Upper lobe of right lung (tissue), 1 donor: ENCODE measurements at places on chromosomes 16 and 17. TPM values are rescaled to one million over a fixed set of nuclear protein-coding genes. Genes with fewer than 3 reads are reported as not detected.

DNA sequence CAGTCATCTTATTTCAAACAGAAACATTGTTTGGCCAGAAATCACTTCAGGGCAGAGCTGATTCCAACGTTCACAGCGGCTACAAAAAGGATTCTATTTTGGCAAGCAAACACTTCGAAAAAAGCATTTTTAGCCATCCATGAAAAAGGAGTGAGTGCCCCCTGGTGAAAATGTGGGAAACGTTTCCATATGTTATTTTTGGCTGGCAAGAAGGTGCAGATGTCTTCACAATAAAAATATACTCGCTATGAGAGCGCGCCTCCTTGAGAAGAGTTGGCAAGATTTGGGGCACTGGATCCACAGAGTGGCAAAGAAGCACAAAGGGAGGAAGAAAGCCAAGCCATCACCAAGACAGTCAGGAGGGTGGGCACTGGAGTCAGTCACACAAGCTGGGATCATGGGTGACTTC, 191.1 kb downstream of the CHD9NB start:
- no peak for DNase-seq

- DNase-seq, result no peak
Measured at GRCh38 chr16:73265124-73265837, 217.4 kb upstream of the ZFHX3 start.

GRCh38 chr16:84323606-84324005, 28.9 kb downstream of the WFDC1 start:
- DNase-seq, result peak; percentile 32

- no peak for DNase-seq
Measured at GRCh38 chr17:14805348-14805747, 459.8 kb downstream of the PMP22 start.

- peak; percentile 9 for DNase-seq
Measured at GRCh38 chr16:74710401-74710800, 9.7 kb upstream of the MLKL start.

DNA sequence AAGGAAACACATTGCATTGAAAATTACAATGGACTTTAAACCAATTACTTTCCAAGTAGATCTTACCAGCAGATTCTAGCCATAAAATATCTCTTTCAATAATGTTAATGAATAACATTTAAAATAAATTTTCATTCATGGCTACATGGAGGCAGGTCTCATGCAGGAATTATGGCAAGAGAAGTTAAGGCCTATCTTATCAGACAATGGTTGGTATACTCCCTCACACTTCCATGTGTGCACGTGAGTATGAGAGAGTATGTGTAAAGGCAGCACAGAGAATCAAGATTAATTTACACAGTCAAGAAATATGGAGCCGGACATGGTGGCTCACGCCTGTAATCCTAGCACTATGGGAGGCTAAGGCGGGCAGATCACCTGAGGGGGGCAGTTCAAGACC, 76.5 kb downstream of the HELZ start:
- DNase-seq, result no peak

DNA sequence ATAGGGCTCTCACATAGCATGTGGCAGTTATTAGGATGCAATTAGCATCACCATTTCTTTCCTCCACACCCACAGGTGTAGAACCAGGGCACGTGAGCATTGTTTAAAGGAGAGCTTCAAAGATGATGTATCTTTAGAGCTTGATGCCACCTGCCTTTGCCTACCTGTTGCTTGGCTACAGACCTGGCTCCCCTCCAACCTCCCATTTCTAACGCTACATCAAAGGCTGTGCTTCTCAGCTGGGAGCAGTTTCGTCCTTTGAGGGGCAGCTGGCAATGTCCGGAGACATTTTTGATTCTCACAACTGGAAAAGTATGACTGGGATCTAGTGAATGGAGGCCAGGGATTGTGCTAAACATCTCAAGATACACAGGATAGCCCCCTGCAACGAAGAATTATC, 78.5 kb upstream of the CLEC3A start:
- DNase-seq, result no peak

GRCh38 chr16:11621920-11622651, 35.4 kb upstream of the LITAF start:
- DNase-seq, result peak; percentile 74

GRCh38 chr16:65142276-65142675, 20.4 kb upstream of the CDH11 start:
- DNase-seq, result no peak

DNA sequence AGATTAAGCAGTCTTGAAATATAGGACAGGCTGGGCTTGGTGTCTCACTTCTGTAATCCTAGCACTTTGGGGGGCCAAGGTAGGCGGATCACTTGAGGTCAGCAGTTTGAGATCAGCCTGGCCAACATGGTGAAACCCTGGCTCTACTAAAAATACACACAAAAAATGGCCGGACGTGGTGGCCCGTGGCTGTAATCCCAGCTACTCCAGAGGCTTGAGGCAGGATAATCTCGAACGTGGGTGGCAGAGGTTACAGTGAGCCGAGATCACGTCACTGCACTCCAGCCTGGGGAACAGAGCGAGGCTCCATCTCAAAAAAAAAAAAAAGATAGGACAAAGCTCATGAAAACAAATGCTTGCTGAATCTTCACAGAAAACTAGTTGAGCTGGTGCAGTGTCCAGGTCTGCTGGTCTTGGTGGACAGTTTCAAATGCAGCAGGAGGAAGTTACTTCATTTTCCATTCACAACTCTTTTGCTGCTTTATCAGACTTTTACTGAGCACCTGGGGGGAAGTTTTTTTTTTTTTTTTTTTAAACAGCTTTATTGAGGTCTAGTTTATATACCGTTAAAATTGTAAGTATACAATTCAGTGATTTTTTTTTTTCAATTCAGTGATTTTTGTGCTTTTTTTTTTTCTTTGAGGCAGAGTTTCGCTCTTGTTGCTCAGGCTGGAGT, 45.2 kb downstream of the SNX29 start:
- no peak for DNase-seq

DNA sequence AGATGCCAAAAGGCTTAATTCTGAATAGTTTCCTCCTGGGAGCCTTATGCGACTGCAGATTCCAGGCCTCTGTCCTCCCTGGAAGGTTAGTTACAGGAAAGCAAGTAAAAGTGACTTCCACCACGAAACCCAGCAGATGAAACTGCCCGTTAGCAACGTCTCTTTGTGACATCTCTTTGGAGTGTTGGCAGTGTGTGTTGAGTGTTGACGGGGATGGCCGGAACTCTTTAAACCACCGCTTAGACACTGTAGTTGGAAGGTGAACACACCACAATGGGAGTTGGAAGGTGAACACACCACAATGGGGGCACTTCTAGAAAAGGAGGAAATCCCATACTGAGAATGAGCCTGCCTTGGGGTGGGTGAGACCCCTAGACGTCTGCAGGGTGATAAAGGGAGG, 858 bp downstream of the SKAP1 start:
- no peak for DNase-seq

- peak; percentile 83 for DNase-seq
Measured at GRCh38 chr17:43878260-43879175, 28.8 kb downstream of the MPP2 start.

- DNase-seq, result no peak
Measured at GRCh38 chr17:64020056-64020766, at the start of gene ICAM2. Gene ICAM2 (minus strand): TSS chr17:64020633. CDS start chr17:64006691, 13,942 bp downstream.

- DNase-seq, result peak; percentile 66
Measured at GRCh38 chr17:6420173-6420641, 14.7 kb downstream of the AIPL1 start.

DNA sequence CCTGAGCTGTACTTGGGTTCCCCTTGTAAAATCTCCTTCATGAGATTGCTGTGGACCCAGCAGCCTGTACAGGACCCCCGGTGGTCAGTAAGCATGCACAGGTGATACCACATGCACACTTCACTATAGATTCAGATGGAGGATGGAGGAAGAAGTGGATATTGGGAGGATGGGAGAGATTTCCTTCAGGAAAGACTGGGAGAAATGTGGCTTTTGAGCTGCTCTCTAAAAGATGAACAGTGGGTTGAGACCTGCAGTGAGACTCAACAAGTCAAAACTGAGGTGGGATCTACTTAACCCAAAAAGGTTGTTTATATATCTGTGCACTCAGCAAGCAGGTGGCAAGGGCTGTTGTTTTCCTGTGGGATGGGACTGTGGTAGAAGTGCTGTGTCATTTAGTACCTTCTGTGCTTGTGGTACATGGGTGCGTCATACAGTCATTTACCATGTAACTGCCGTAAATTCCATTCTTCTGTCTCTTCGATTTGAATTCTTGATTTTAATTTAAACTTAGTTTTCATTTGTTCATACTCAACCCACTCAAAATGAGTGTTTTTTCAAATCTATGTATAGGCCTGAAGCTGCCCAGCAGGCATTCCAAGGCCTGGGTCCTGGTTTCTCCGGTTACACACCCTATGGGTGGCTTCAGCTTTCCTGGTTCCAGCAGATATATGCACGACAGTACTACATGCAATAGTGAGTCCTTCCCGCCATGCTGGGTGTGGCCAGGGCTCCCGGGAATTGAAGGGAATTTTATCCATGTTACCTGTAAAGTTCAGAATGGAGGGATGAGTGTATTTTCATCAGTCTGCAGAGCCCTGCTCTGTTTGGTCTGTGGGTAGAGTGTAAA, 6.9 kb downstream of the HERPUD1 start:
- DNase-seq, result no peak

- DNase-seq, result no peak
Measured at GRCh38 chr17:82424001-82424862, 5.8 kb upstream of the OGFOD3 start.

DNA sequence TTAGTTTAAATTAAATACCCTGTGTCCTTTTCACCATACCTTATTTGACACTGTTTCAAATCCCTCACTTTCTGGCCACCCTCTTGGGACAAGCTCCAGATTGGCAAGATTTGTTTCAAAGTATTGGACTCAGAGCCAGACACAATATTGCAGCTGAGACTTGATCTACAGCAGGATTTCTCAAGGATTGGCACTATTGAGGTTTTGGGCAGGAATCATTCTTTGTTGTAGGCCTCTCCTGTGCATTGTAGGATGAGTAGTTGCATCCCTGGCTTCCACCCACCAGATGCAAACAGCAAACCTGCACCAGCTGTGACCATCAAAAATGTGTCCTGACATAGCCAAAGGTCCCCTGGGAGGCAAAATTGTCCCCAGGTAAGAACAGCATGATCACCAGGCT, 181.2 kb downstream of the CHD9NB start:
- DNase-seq, result no peak

DNA sequence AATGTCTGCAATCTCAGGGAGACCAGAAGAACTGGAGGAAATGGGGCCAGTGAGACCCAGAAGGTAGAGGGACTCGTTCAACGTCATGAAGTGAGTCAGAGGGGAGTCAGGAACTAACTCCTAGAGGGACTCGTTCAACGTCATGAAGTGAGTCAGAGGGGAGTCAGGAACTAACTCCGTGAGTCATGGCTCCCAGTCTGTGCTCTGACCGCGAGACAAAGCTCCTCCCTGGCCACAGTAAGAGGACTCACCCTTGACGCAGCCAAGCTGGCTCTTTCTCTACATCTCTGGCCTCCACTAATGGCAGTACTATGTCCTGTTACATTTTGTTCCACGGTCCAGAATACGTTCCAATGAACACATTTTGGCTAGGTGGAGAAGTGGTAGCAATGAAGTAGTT, 902.5 kb downstream of the KCNJ2 start:
- no peak for DNase-seq

- DNase-seq, result no peak
Measured at GRCh38 chr17:40417258-40417608, 463 bp downstream of the TOP2A start.

DNA sequence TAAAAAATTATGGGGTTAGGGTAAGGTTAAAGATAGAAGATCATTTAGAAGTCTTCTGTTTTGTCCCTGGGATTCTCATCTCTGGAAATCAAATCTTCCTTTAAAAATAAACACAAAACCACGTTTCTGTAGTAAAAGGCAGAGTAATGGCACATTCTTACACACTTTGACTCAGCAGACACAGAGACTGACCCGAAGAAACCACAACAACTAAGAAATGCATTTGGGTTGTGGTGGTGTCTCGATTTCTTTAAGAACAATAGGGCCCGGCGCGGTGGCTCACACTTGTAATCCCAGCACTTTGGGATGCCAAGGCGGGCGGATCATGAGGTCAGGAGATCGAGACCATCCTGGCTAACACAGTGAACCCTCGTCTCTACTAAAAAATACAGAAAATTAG, 54.9 kb upstream of the MYH10 start:
- DNase-seq, result no peak

DNA sequence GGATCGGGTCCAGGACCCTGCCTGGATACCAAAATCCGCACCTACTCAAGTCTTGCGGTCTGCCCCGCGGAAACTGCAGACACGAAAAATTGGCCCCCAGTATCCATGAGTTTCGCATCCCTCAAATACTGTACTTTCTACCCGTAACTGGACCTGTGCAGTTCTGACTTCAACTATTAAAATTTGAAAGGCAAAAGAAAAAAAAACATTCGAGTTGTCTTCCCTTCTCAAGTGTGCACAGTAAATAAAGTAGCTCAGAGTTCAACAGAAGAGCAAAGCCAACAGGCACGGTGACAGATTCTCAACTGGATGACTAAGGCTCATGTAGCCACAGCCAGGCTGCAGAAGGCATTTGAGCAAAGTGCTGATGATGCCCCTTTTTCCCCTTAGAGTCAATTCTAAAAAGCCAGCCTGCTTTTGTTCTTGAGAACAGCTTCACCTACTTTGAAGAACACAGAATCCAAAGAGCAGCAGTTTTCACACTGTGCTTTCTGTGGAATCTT, 32.5 kb downstream of the MARF1 start:
- DNase-seq, result no peak

DNA sequence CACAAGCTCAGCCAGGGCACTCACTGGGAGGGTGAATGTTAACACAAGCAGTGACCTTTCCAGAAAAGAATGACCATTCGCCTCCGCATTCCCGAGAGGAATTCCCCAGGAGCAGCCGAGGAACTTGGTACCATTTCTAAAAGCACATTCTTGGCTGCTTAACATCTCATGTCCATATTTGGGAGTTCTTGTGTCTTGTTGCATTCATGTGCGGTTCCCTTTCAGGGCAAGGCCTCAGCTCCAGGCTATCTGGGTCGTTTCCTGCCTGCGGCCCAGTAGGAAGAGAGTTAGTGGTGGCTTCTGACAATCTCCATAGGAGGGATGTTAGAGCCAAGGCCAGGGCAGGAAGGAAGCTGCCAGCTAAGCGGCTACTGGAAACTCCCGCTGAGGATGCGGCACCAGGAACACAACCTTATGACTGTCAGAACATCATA, 27.8 kb upstream of the MEAK7 start:
- DNase-seq, result no peak

GRCh38 chr17:37176723-37177122, 199.1 kb upstream of the C17orf78 start:
- DNase-seq, result no peak

The RPL19 gene
- total RNA-seq, result 1,449 TPM

The SRCIN1 gene
- 2.1 TPM for total RNA-seq

The ZNF469 gene
- total RNA-seq, result 2.1 TPM

The WNT9B gene
- total RNA-seq, result 2.0 TPM

The ADAP2 gene
- total RNA-seq, result 19.8 TPM

The KRTAP9-8 gene
- total RNA-seq, result not detected

The EEF2K gene
- 34.9 TPM for total RNA-seq

The SRP68 gene
- total RNA-seq, result 74.9 TPM

The OTOA gene
- 0.90 TPM for total RNA-seq

The LGALS9B gene
- total RNA-seq, result not detected
